Right lung (tissue), 10 donors: ENCODE measurements at places on chromosomes 16 and 17.

DNA sequence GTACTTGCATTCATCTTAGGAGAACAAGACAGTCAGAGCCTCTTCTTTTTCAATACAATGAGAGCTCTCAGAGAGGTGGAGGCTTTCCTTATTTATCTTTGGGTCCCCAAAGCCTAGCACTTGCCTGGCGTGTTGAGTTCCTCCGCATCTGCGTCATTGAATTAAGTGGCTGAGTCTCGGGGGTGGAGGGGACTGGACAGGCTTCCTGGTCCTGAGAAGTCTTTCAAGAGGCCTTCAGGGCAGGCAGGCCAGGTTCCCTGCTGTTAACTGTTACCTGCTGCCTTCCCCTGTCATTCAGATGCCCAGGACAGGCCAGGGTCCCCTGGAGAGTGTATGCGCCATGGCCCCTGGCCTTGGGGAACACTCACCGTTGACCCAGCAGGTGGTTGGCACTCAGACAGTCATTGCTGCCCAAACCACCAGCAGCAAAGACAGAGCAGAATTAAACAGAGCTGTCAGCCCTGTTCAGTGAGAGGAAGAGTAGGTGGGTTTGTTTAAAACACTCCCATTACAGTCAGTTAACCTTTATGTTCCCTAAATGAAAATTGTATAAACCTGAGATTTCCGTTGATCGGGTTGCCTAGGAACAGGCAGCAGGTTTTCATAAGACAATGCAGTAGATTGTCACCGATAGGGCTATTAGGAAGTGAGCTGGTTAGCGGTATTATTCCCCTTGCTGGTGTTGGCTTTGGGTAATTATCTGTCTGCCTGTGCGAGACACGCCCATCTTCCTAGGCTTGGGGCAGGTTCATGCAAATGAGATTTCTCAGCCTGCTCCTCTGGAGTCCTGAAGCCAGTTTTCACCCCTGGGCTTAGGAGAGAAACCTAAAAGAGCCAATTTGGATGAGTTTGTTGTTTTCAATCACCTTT, 132.7 kb downstream of the CCDC182 start:
- DNase-seq, result no peak

- no peak for DNase-seq
Observed at GRCh38 chr17:36977066-36977465, 28.3 kb downstream of the AATF start.

DNA sequence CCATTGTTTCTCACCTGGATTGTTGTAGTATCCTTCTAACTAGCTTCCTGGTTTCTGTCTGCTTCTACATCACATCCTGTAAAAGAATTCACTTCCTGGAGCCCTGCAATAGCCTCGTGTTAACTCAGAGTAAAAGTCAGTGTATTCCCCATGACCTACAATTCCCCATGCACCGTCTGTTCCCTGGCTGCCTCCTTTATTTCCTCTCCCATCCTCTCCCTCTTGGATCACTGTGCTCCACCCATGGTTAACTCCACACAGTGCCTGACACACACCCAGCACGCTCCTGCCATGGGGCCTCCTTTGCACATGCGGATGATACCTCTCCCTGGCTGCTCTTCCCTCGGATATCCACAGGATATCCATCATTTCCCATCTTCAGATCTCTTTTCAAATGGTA, 301.4 kb upstream of the IRX3 start:
- no peak for DNase-seq

GRCh38 chr17:82495844-82496528, 23.5 kb upstream of the FOXK2 start:
- no peak for DNase-seq

- DNase-seq, result no peak
Observed at GRCh38 chr16:19844945-19845641, 39.6 kb downstream of the GPRC5B start.

- no peak for DNase-seq
Observed at GRCh38 chr16:81036751-81037350, 1.2 kb downstream of the ATMIN start.

GRCh38 chr16:69494991-69495392, 70.6 kb downstream of the CYB5B start:
- DNase-seq, result no peak

GRCh38 chr17:17491031-17491471, 5.1 kb downstream of the RASD1 start:
- DNase-seq, result no peak

- DNase-seq, result no peak
Observed at GRCh38 chr16:50517450-50518252, 30.5 kb upstream of the NKD1 start.

GRCh38 chr16:78515421-78515820, 416.0 kb downstream of the WWOX start:
- no peak for DNase-seq

DNA sequence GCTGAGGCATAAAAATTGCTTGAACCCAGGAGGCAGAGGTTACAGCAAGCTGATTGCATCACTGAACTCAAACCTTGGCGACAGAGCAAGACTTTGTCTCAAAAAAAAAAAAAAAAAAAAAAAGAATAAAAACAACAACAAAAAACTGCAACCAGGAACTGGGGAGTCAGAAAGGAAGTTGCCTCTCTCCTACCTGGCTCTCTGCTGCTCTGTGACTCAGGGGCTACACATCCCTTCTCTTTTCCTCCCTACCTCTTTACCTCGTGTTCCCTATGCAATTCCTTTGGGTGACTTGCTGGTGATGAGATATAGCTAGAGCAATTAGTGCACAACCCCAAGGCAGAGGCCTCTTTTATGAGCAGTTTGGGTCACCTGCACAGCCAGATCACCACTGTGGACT, 95.9 kb downstream of the ABCC1 start:
- no peak for DNase-seq

GRCh38 chr17:48160177-48161081, 52.9 kb downstream of the SNX11 start:
- DNase-seq, result no peak

DNA sequence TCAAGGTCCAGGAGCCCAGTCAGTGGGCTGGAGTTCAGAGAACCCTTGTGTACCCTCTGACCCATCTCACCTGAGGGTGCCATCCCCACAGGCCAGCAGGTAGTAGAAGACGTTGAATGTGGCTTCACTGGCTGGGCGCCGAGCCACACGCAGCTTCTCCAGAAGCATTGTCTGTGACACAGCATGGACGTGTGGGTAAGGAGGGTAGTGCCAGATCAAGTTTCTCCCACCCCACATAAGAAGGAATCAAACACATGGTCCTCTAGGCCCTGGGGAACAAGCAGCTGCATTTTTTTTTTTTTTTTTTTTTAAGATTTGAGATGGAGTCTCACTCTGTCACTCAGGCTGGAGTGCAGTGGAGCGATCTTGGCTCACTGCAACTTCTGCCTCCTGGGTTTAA, 60.9 kb downstream of the MYO18A start:
- DNase-seq, result no peak

DNA sequence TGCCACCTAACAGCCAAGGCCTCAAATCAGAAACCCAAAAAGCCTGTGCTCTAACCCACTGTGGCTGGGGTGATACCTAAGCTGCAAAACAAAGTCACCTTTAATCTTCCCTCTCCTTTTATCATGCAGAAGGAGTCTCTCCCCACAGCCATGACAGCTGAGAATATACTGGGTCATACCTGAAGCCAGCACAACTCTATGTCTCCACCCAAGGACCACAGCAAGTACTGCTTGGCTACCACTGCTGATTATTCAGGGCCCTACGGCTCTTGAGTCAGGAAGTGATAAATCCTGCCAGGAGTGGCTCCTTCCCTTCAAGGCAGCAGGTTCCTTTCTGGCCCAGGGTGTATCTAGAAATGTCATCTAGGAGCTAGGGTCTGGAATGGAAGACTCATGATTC, 151.5 kb upstream of the TOM1L1 start:
- no peak for DNase-seq

DNA sequence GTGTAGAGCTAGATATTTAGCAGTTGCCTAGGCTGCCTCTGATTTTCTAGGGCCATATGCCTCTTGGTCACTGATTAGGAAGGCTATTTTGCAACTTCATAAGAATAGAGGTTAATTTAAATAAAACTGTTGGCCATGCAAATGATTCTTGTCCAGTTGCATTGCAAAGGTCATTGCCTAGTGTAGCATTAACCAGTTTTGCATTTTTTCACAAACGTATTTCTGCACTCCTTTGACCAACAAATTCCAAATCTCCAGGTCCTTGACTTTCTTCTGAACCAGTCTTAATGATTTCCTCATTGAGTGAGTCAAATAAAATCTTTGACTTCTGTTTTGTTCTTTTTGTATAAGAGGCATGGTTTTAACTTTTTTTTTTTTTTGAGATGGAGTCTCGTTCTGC, 33.5 kb downstream of the ERCC4 start:
- no peak for DNase-seq

GRCh38 chr16:12985516-12985915, 84.1 kb downstream of the SHISA9 start:
- no peak for DNase-seq

- DNase-seq, result peak; percentile 84
Observed at GRCh38 chr17:73776351-73777130, 132.3 kb upstream of the SDK2 start.

- no peak for DNase-seq
Observed at GRCh38 chr16:86259499-86259898, 250.8 kb upstream of the FOXF1 start.

- peak; percentile 70 for DNase-seq
Observed at GRCh38 chr17:79838522-79839274, 542 bp downstream of the CBX4 start.
